Sigmoid colon (tissue), 7 donors: ENCODE measurements at places on chromosomes 12 and 14.
A peak's percentile ranks its signal among the peaks of the same experiment; 100 is the strongest.

DNA sequence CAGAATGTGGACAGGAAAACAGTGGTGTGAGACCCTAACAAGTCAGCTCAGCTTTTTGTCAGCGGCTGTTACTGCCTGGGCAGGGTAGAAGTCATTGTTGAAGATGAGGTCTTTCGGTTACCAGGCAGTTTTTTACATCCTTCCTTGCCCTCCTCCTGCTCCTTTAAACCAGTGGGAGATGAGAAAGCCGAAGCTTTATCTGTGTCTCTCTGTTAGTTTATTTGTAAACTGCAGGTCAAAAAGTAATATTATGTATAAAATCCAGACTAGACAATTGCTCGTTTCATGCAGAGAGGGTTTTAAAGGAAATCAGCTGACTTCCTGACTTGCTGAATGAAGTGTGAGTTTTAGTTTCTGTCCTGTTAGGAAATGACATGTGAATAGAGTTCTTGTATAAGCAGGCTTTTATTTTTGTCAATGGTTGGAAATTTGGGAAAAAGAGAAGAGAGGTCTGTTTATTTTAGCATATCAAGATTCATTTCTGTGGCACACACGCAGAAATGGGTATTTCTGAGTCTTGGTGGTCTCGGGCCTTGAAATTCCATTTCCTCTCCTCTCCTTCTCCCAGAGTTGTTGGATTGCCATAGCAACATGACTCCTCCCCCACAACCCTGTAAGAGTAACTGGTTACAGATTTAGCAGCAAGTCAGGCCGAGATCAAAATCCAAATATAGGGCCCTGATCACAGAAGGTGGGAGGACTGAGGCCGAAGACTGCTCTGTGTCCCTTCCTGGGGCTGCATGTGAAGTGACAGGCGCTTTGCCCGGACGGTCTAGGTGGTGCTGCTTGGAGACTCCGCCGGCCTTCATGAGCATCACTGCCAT is 60.8 kb downstream of the SAMD4A start:
- H3K4me3 ChIP-seq = no peak overlapping the region
- H3K27ac ChIP-seq = peak overlapping the region; percentile 74
- H3K36me3 ChIP-seq = no peaks in the 10 kb centered on the region

DNA sequence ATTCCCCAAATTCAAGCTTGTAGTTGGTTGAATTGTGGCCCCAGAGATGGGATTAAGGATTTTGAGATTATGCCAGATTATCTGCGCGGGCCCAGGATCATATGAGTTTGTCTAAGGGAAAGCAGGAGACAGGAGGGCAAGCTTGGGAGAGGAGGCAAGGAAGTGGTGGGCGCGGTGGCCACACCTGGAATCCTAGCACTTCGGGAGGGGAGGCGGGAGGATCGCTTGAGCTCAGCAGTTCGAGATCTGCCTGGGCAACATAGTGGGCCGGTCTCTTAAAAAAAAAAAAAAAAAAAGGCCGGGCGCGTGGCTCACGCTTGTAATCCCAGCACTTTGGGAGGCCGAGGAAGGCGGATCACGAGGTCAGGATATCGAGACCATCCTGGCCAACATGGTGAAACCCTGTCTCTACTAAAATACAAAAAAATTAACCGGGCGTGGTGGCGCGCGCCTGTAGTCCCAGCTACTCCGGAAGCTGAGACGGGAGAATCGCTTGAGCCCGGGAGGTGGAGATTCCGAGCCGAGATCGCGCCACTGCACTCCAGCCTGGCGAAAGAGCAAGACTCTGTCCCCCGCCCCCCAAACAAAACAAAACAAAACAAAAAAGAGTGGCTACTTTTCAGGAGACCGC is 881 bp upstream of the PUS1 start:
- no peaks in the 10 kb centered on the region for H3K27me3 ChIP-seq
- peak; percentile 68 for DNase-seq
- peak overlapping the region; percentile 94 for H3K27ac ChIP-seq
- peaks cover 5% of the 10 kb centered on the region for H3K36me3 ChIP-seq
- peak overlapping the region; percentile 88 for H3K4me3 ChIP-seq

DNA sequence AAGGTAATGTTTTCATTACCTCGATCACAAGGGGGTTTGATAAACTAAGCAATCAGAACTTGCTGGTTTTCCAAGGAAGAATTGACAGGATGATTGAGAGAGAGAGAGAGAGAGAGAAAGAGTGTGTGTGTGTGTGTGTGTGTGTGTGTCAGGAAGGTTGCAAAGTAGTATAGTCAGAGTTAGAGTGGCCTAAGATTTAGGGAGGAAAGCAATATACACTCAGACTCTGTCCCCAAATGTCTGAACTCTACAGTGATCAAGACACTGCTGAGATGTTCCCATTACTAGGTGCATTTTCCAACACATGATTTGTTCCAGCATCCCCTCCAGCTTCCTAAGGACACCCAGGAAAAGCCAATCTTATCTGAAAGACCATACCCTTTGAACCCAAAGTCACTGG is 1074.1 kb downstream of the BCL11B start:
- no peak overlapping the region for H3K4me3 ChIP-seq
- H3K4me1 ChIP-seq = no peaks in the 10 kb centered on the region
- H3K36me3 ChIP-seq = no peaks in the 10 kb centered on the region
- peaks cover 3% of the 10 kb centered on the region for H3K27me3 ChIP-seq
- no peak overlapping the region for H3K27ac ChIP-seq

DNA sequence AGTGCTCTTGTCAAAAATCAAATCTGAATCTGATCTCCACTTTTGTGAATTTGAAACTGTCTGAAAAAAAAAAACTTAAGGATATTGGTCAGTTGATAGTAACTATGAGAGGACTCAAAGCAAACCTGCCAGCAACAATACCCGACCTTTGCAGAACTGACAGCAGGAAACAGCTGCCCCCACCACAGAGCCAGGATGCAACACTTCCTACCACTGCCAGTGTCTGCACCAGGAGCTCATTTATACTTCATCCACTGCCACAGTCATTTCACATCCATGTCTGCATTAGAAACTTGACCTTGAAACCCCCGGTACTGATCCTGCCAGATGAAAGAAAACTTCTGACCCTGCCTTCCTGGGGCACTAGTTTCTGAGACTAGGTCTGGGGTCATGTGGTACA is 27.4 kb upstream of the RXYLT1 start:
- H3K4me1 ChIP-seq = no peaks in the 10 kb centered on the region
- H3K27ac ChIP-seq = no peak overlapping the region
- DNase-seq = no peak
